ENCODE measurements at places on chromosomes 1 and 21.

- DNase-seq = no peak
Observed at GRCh38 chr1:168360151-168361021, 79.7 kb downstream of the TBX19 start.

DNA sequence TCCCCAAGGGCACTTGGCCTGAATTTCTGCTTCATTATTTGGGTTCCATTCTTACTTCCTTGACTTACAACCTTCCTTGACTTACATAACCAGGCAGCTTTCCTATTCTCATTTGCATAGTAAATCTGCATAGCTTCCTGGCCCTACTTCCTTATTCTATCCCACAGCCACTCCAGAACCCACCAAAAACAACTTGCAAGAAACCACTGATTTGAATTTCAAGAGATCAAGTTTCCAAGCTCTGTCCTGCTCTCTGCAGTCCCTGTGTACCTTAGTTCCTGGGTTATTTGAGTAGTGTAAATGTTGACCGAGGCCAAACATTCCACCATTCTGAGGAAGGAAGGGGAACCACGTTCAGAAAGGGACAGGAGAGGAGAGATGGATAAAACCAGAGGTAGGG is 603.3 kb downstream of the PTPRC start:
- no peak for DNase-seq

DNA sequence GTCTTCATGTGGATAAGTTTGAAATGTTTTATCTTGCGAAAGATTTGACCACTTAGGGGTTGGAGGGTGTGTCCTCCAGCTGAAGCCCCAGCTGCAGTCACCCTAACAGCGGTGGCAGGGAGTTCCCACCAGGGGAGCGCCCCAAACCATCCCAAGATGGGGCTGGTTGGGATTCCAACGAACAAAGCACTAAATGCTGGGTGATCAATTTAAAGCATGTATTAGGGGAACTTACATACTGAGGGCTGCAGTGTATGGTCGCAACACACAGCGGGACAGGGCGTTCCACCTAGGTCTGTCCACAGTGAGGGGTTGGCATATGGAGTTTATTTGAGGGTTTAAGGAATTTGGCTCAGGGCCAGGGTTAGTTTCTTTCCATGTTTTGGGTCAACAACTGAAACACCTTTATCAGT is 26.3 kb downstream of the SLC37A1 start:
- no peak for DNase-seq

DNA sequence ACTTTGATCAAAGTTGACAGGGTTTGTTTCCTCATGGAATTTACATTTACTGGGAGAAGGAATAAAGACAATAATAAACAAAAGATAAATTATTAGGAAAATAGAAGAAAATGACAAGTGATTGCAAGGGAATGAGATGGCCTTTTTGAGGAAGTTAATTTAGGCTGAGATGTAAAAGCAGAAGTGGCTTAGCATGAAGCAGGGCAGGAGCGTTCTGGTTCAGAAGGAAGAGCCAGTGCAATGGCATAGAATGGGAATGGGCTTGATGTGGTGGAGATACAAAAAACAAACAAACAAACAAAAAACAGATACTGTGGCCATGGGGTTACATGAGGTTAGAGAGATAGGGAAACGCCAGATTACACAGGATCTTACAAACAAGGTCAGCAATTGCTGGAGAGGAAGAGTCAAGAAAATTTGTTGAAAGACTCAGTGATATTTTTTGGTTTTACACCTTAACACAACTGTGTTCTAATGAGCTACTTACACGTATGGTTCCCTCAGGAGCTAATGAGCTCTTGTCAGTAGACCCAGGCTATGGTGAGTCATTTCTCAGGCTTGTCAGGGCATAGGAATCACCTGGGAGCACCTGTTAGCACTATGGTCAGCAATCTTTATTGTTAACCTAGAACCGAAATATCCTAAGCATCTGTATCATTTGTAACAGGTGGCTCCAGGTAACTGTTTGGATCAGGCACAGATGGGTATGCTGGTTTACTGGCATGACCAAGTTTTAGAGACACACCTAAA is 8.7 kb upstream of the CADM3 start:
- no peak for DNase-seq

GRCh38 chr1:17195731-17196130 is 9.2 kb upstream of the PADI1 start:
- DNase-seq = no peak

- no peak for DNase-seq
Observed at GRCh38 chr21:29416268-29416667, 117.5 kb downstream of the BACH1 start.

DNA sequence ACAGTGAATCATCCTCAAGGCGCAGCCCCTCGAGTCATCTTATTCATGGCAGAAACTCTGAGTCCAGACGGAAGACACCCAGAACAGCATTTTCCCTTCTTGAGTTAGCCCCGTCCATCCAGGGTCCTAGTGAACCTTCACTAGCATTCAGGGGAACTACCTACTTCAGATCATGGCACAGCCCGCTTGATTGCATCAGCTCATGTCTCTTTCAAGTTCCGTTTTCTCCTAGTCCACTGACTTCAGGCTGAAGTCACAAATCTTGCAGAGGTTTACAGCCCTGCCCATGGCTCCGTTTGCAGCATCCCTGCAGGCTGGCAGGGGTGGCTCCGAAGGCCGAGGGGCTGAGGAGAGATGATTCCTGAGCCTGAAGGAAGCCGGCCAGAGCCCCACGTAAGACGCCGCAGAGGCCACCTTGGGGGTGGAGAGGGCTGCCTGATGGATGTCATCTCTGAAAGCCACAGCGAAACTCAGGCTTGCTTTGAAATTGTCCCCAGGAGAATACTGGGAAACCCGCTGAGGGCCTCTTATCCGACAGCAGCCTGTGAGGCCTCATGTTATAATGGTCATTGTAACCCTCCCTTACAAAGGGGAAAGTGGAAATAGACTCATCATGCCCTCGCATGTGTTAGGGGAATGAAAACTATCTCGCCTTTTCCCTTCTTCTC is 310.2 kb upstream of the AJAP1 start:
- DNase-seq = no peak

DNA sequence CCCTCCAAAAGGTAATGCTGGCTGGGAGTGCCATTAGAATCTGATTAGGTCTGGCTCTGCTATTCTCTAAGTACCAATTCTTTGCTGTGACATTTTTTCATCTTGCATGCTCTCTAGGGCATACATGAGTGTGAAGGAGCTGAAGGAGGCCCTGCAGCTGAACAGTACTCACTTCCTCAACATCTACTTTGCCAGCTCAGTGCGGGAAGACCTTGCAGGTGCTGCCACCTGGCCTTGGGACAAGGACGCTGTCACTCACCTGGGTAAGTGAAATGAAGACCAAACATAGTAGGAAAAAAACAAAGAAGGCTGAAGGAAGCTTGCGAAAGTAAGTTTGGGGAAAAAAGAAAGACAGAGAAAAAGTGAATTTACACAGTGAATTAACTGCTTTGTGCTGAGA is 207.9 kb downstream of the PAPPA2 start:
- no peak for DNase-seq

DNA sequence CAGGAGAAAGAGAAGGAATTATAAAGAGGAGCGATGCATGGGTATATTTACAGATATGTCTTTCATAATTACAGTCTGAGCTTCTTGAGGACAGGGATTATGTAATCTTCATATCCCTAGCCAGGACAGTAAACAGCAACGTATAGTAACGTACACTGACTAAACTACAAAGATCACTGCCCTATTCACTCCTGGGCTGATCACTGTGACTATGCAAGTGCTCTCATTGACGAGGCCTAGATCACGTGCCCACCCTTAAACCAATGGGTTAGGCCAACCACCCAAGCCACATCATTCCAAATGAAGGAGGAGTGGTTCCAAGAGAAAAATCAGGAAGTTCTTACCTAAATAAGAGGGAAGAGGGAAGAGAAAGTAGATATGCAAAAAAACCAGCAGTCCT is 18.5 kb downstream of the PIK3R3 start:
- no peak for DNase-seq

- no peak for DNase-seq
Observed at GRCh38 chr1:182227864-182228547, 163.6 kb downstream of the GLUL start.

DNA sequence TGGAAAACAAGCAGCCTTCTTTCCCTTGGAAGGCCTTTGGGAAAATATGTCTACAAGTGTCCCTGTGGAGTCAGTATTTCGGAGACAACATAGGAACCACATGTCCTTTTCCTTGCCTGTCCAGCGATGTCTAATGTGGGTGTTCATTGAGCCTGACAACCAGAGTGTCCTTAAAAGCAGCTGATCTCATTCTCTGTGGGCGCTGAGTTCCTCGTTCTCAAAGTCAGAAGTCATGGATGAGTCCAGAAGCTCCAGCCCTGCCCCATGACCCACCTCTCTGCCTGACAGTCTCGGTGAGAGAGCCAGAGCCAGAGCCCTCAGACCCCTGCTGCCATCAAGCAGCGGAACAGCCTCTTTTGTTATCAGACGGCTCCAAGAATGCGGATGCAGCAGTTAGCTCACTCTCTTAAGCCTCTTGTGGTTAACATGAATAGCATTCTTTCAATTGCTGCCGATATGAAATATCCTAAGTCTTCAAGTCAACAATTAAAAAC is 329.2 kb downstream of the TGFB2 start:
- no peak for DNase-seq

GRCh38 chr1:15155888-15156741 is 2.6 kb downstream of the TMEM51 start:
- no peak for DNase-seq

- no peak for DNase-seq
Observed at GRCh38 chr1:201153474-201154388, 543 bp downstream of the TMEM9 start.

DNA sequence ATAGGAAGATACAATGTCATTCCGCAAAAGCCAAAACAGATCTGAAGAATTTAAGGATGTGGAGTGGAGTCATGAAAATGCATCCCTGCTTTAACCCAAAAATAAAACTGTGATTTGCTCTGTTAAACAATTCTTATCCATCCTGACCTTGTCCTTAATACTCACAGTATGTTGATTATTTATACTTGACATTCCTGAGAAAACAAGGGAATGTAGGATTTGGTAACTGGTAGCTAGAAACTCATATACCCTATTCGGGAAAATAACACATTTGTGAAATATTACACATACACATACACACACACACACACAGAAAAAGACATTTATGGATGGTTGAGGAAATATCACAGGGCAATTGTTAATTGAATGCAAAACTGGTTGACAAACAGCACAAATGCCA is 80.2 kb downstream of the FMN2 start:
- no peak for DNase-seq

- DNase-seq = peak; percentile 6
Observed at GRCh38 chr1:40477678-40478053, 576 bp downstream of the ZFP69 start.

DNA sequence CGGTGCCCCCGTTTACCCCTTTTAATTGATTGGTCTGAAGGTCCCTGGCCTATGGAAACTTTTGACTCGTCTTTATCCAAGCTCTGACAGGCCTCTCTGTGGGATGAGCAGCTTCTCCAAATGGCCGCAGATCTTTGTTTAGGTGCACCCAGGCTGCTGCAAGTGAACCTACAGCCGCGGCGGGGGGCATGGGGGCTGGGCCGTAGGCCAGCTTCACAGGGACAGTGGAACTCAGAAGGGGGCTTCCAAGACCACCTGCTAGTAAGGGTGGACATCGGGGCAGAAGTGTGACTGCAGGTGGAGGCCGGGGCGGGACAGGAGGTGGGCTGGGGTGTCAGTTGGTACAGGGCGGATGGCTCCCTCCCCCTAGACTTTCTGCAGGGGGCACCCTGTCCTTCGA is 257.5 kb downstream of the SIPA1L2 start:
- no peak for DNase-seq

DNA sequence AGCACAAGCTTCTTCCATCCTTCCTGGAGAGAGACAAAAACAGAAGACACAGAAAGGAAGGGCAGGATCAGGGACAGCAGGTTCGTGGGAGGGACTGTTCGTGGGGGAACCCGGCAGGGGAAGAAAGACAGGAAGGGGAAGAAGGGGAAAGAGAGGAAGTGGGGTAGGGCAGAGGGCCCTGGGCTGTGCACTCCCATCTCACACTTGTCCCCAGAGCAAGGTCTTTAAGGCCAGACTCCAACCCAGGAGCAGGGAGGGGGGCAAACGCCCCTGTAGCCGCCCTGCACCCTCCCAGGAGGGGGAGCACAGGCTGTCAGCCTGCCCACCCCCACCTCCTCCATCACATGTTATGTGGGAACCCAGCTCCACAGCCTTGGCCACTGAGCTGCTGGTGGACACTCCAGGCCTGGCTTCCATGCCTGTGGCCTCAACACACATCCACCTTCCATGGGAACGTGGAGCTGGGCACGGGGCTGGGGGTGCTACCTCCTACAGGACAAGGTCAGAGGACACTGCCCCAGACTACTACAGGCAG is 9.3 kb downstream of the SLC19A1 start:
- no peak for DNase-seq

- no peak for DNase-seq
Observed at GRCh38 chr1:168488138-168488537, 55.7 kb downstream of the XCL2 start.

DNA sequence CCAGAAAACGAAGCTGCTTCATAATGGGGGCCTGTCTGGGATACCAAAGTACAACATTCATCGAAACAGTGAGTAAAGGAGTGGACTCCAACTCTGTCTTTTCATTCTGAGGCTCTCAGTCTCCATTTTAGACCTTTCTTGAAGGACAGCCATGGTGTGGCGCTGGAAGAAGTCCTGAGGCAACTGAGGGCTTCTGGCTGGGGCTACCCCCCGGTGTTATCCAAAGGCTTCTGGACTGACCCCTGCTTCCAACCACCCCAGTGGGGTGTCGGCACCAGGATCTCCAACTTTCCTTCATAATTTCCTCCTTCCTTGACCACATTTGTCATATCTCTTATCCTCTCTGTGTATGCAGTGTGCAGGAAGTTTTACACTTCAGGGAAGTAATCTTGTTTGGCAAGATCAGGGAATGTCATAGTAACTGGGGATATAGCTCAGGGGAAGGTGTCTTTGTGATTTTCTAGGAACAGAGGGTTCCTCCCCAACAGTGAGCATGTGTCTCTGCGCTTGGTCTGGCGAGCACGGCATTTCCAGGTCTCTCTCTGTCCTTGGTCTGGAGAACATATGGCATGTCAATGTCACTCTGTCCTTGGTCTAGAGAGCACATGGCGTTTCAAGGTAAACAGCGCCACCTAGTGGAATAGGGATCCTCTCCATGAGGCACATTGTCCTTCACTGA is 19.4 kb upstream of the BSDC1 start:
- peak; percentile 84 for DNase-seq

DNA sequence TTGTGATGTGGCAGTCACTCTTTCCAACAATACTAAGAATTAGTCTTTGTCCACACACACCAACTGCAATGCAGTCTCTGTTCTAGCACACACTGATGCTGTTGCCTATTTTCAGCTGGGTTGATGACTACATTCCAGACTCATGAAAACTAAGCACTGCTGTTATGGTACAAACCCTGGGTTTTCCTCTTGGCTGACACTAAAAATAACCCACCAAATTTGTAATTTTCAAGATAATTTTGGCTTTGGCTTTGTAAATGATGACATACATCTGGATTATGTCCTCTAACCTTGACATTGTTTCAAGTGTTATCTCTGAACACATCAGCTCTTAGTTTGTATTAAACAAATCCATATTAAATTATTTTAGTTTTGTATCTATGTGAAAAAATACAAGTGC is 444.8 kb downstream of the PTPRC start:
- DNase-seq = no peak

- DNase-seq = no peak
Observed at GRCh38 chr1:8639148-8639547, 178.3 kb downstream of the RERE start.

Measured in CD4-positive, alpha-beta T cell treated with Interleukin-10 for 1 hour (primary cell).